CD8-positive, alpha-beta T cell (primary cell): ENCODE measurements at places on chromosomes 13 and 19. TPM values are rescaled to one million over a fixed set of nuclear protein-coding genes. Genes with fewer than 3 reads are reported as not detected.

The OR7D2 gene
- not detected for total RNA-seq

The LILRB4 gene
- total RNA-seq = 0.46 TPM

The ELSPBP1 gene
- total RNA-seq = not detected

The TMC4 gene
- not detected for total RNA-seq

The TMPRSS9 gene
- total RNA-seq = not detected

The RTBDN gene
- not detected for total RNA-seq

The ZNF559 gene
- total RNA-seq = 4.5 TPM

The ERICH4 gene
- total RNA-seq = not detected

The ZNF682 gene
- total RNA-seq = 16.0 TPM

The PRR20A gene
- not detected for total RNA-seq

The RAB3A gene
- total RNA-seq = 19.4 TPM

The BORCS8 gene
- total RNA-seq = 13.6 TPM

The ZNF491 gene
- 0.43 TPM for total RNA-seq

The CRB3 gene
- 8.9 TPM for total RNA-seq

The EBI3 gene
- not detected for total RNA-seq

The ZNF486 gene
- 3.7 TPM for total RNA-seq

The ZNF575 gene
- 2.4 TPM for total RNA-seq

The COL4A1 gene
- total RNA-seq = not detected

The KIR3DL3 gene
- not detected for total RNA-seq

The EVI5L gene
- total RNA-seq = 4.2 TPM

The ONECUT3 gene
- not detected for total RNA-seq

The SOHLH2 gene
- not detected for total RNA-seq

The TPRX1 gene
- not detected for total RNA-seq

The KLF5 gene
- total RNA-seq = 3.7 TPM

The RGCC gene
- 581 TPM for total RNA-seq

The ELAVL1 gene
- total RNA-seq = 19.9 TPM

The ZNF835 gene
- total RNA-seq = 0.46 TPM

The ZNF90 gene
- 2.2 TPM for total RNA-seq

The C5AR1 gene
- 1.4 TPM for total RNA-seq

The PEAK3 gene
- not detected for total RNA-seq

The LIM2 gene
- total RNA-seq = not detected

The PDE4C gene
- total RNA-seq = 0.71 TPM

The LILRB2 gene
- 0.19 TPM for total RNA-seq

The CYP2F1 gene
- 1.8 TPM for total RNA-seq

The RFPL4A gene
- total RNA-seq = not detected

The LRG1 gene
- not detected for total RNA-seq

The TUBB4A gene
- 1.4 TPM for total RNA-seq

The EDNRB gene
- not detected for total RNA-seq

The PKN1 gene
- 158 TPM for total RNA-seq

The COX7A1 gene
- total RNA-seq = not detected

The SIGLEC5 gene
- not detected for total RNA-seq

The ITGBL1 gene
- total RNA-seq = not detected

The CEACAM21 gene
- 8.8 TPM for total RNA-seq

The KLK15 gene
- total RNA-seq = not detected

The TRAPPC6A gene
- 31.9 TPM for total RNA-seq

The ALOX5AP gene
- 16.6 TPM for total RNA-seq

The GJB2 gene
- total RNA-seq = not detected

The ZNF723 gene
- not detected for total RNA-seq

The ZNF414 gene
- total RNA-seq = 33.1 TPM

The FLT3LG gene
- 259 TPM for total RNA-seq

The ANGPTL8 gene
- total RNA-seq = not detected

The SPACA4 gene
- total RNA-seq = not detected

The KIRREL2 gene
- 0.49 TPM for total RNA-seq
